HL-60 (cell line): ENCODE measurements at places on chromosomes 2 and 18.
A peak's percentile ranks its signal among the peaks of the same experiment; 100 is the strongest.

DNA sequence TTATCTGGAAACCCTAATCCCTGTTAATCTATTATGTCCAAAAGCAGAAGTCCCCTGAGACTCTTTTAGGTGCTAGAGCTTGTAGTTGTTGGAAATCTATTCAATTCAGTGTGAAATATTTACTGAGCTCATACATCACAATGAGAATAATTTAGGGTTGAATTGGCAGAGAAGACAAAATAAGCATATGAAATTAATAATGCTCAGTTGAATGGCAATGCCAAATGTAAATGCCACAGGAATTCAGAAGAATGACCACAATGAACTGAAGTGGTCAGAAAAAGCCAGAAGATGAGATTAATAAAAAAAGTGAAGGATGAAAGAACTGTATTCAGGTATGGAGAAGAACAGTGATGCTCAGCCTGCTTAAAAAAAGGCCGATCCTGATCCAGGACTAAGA is 8.0 kb upstream of the STAT4 start:
- no peak for DNase-seq

- no peak for DNase-seq
Measured at GRCh38 chr2:29485631-29486030, 370.4 kb downstream of the CLIP4 start.

DNA sequence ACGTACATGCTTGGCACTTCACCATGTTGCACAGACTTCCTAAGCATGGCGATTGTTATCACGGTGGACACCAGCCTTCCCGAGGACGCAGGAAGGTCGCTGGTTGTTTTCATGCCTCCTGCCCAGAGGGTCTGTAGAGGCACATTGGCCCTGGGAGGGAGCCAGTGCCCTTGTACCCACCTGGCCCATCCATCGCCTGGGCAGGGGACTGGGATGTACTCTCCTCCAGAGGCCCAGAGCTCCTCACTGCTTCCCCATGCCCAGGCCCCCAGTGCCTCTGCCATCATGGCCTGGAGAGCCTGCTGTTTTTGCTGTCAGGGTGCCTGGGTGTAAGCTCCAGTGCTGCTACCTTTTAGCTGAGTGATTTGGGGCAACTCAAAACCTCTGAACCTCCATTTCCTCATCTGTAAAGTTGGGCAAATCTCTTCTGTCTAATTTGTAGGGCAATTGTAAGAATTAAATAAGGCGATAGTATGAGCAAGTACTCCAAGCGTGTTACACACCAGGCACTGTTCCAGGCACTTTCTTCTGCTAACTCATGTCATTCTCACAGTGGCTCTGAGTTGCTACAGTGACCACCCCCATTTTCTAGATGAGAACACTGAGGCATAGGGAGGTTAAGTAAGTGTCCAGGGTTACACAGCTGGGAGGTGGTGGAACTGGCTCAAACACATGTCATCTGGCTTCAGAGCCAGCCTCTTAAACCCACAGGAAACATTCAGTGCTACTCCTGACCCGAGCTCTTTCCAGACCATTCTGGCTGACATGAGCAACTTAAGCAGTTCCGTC is 45.3 kb downstream of the GREB1 start:
- no peak for DNase-seq

DNA sequence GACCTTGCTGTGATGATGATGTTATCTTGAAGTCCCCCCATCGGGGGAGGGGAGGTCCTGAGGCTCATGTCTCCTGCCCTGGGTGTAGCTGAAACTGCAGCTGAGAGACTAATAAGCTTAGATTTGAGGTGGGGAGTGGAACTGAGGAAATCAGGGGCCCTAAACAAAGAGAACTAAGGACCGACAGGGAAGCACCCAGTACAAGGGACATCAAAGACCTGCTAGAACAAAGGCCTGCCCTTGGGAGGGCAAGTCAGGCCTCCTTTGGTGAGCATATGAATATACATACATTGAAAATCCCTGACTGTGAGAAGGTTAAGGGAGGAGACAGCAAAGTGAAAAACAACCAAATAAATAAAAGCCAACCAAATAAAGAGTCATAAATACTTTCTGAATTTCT is 1132.5 kb upstream of the CELF4 start:
- no peak for DNase-seq

GRCh38 chr2:221895366-221896121 is 323.4 kb upstream of the EPHA4 start:
- DNase-seq: no peak

- no peak for DNase-seq
Measured at GRCh38 chr2:60934165-60934722, 52.9 kb downstream of the REL start.

DNA sequence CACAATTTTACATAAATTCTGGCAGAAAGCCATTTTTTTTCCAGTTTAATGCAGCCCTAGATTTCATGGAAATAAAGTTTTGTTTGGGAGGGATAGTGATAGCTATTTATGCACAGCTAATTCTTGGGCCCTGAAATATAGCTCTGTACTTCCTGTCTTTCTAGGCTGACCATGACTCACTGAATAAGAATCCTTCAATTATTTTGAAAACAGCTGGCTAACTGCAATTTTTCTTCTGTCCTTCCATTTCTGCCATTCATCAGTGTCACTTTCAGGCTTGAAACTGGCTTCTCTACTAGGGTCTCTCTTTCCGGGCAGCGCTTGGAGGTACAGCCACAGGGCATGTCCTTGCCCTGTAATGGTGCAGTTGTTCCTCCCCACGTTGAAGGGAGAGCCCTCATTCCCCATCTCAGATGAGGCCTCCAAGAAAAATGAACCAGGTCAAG is 97.1 kb upstream of the TMEM178A start:
- DNase-seq: no peak

- DNase-seq: no peak
Measured at GRCh38 chr2:177830881-177831386, 241.6 kb downstream of the PDE11A start.

DNA sequence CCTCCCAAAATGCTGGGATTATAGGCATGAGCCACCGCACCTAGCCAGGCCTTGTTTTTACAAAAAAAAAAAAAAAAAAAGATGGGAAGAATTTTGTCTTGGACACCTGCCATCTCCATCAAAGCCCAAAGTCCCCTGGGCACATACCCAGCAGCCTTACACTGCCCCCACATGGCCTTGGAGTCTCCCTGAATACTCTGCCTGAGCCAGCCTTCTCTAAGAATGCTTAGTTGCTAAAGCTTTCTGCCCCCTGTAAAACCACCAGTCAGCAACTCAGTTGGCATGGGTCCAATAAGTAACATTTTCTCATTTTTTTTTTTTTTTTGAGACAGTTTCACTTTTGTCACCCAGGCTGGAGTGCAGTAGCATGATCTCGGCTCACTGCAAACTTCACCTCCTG is 40.6 kb downstream of the SPC25 start:
- no peak for DNase-seq

- no peak for DNase-seq
Measured at GRCh38 chr2:199378948-199379650, 78.6 kb downstream of the SATB2 start.

DNA sequence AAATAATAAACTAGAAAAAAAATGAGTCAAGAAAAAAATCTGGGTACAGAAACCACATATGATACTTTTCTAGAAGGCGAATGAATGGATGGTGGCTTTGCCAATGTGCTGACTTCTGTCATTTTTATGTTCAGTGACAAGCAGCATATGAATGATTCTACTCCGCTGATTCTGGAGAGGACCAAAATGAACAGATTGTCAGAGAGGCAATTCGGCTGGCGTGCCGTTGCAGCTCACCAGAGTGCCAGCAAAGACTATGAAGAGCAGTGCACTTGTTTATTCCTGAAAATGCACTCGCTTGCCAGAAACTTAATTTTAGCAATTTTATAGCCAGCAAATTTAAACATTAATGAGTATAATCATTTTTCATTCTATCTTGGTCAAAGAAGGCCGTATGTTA is 105.9 kb upstream of the NYAP2 start:
- DNase-seq: no peak

DNA sequence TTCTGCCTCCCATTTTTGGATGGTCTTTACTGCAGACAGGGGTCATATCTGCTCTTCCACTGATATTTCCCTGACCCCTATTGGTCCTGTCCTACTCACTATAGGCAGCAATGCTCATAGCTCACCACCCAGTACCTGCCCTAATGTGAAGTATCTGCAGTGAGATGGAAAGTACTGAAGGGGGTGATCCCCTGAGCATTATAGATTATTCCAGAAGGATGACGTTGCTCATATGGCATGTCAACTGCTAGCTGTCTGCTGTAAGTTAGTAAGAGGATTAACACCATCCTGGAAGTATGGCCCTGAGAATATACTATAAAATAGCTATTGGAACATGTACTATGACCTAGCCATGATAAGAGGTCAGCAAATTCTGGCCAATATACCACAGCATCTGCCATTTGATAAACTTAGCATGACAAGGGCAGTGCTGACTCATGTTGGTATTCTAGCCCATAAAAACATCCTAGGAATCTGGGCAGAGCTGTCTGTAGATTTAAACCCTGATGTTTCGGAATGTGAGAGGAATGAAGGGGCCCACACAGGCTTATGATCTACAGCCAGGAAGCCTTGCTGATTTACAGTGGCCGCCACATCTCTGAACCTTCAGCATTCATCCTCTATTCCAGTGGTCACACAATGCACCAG is 451.4 kb downstream of the TNS1 start:
- no peak for DNase-seq

DNA sequence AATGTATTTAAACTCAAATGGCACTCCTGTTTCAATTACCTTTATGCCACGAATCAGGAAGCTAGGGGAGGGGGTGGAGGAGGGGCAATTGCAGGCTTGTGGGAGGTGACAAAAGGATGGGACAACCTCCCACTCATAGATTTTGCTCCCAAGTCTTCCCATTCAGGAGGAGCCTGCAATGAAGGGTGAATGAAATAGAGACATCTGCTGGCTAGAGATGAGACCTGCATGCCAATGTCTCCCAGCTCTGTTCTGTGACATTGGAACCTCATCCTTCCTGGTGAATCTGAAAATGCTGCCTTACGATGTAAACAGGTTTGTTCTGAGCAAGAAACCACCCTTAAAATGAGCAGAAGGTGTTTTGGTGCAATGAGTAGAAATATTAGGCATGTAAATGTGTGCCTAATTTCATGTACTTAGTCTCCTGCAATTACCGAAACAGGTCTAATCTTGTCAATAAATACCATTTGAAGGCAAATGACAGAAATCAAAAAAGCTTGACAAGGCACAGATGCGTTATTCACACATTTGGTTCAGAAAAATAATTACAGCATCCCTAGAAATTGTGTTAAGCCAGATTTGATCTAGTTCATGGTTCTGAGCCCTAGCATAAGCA is 2.7 kb upstream of the PID1 start:
- peak; percentile 28 for DNase-seq

GRCh38 chr2:160996584-160996983 is 163.6 kb upstream of the TANK start:
- DNase-seq: no peak

DNA sequence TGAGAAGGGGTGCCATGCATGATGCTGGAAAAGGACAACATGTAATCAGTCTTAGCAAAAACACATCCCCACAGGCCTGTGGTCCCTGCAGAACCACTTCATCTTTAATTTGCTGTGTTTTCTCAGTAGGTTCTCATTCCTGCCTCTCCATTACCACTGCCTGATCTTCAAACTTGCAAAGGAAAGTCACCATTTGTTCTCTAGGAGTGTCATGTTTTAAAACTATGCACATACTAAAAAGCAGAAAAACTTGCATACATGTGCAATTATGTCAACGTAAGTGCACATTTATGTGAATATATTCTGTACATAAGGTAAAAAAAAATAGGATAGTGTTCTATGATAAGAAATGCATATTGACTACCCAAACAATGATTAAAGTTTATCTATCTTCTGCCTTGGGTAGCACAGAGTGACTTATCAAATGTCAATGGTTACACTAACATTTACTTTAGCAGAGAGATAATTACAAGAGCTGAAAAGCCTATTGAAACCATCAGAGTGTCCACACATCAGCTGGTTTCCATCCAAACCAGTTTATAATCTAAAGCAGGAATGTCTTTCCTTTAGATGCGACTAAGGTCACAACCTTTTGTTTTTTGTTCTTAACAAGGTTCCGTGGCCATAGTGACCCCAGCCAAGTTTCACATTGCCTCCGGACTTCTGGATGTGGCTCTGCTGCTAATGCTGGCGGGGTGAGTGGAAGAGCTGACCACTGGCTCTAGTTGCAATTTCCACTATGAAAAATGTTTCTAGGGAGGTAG is 58.7 kb upstream of the RMDN2 start:
- no peak for DNase-seq

- DNase-seq: no peak
Measured at GRCh38 chr2:149148194-149149006, 109.9 kb downstream of the LYPD6B start.

DNA sequence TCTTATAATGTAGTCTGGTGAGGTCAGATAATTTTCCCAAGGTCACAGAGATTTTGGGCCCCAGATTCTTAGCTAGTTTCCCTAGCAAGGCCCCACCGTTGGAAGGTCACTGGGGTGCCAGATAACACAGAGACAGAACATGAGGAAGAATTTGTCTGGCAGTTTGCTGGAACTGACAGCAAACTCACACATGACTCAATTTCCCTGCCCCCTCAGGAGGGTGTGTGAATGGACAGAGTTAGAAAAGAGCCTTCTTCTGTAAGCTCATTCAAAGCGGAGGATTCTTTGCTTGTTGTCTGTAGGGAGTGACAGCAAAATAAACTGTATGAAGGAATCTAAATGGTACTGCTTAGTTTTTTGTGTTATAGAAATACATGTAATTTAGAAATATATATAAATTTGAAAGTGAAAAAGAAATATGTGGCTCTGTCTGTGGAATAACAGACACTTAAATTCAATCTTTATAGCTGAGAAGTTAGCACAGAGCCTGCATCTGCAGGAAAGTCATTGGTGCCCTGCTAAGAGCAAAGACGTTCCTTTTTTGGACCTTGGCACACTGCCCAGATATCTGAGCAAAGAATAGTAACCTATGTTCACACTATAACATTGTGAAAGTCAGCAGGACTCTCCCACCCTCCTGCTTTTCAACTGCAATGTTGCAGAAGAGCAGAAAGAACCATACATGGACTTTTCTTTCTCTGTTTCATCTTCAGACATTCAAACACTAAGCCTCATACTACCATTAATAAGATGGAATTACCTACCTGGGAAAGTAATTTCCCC is 2.1 kb downstream of the MDH1 start:
- DNase-seq: peak; percentile 95

DNA sequence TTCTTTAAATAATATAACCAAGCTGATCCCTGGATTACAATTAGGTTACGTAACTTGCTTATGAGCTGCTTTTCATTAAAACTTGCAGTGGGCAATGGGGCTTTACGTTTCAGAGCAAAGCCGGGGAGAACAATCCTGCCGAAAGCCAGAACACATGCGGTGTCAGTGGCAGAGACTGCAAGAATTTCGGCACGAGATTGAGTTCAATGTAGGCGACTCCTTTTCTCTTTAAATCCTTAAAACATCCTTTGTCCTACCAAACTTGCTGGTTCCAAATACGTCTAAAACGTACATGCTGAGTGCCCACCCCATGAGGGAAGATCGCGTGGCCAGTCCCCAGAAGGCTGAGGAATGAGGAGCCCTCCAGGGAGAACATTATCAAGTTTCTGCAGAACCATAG is 36.8 kb upstream of the NCOA1 start:
- no peak for DNase-seq

DNA sequence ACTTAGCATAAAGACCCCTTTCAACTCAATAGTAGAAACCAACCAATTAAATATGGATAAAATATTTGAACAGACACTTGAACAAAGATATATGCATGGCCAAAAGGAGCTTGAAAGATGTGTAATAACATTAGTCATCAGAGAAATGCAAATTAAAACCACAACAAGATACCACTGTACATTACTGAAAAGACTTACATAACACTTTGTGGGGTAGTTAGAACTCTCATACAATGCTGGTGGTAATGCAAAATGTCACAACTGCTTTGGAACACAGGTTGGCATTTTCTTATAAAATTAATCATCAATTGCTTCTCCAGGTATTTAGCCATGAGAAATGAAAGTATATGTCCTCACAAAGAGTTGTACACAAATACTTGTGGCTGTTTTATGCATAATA is 60.7 kb downstream of the TTC27 start:
- DNase-seq: peak; percentile 24
